T-helper 9 cell (primary cell): ENCODE measurements at places on chromosomes 12 and 14.

GRCh38 chr12:47038270-47038748, 41.1 kb upstream of the PCED1B start:
- DNase-seq = no peak

- no peak for DNase-seq
These were observed 136.3 kb downstream of the FOXG1 start for GRCh38 chr14:28902930-28903329.

DNA sequence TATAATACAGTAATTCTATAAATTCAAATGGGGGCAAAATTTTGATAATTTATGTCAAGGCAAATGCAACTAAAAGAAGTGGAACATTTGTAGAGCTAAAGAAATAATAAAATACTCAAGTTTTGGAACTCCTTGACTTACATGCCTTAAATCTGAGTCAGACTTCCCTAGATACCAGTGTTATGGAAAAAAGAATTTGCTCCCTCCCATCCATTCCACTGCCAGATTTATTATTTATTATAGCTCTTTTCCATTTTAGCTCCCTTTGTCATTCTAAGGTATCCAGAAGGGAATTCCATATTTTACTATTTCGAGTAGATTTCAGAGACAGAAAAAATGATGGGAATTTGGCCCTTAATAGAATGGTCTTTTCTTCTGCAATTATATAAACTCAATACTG, 44.0 kb downstream of the RHOJ start:
- no peak for DNase-seq

- no peak for DNase-seq
These were observed 14.8 kb downstream of the SGPP1 start for GRCh38 chr14:63713058-63713457.

- DNase-seq = no peak
These were observed 23.2 kb upstream of the PSMA6 start for GRCh38 chr14:35268946-35269345.

GRCh38 chr12:56884421-56884820, 49.8 kb downstream of the SDR9C7 start:
- no peak for DNase-seq

GRCh38 chr12:68042212-68042699, 53.0 kb downstream of the IFNG-AS1 start:
- DNase-seq = no peak

GRCh38 chr12:52222692-52223091, 10.4 kb upstream of the KRT7 start:
- no peak for DNase-seq

DNA sequence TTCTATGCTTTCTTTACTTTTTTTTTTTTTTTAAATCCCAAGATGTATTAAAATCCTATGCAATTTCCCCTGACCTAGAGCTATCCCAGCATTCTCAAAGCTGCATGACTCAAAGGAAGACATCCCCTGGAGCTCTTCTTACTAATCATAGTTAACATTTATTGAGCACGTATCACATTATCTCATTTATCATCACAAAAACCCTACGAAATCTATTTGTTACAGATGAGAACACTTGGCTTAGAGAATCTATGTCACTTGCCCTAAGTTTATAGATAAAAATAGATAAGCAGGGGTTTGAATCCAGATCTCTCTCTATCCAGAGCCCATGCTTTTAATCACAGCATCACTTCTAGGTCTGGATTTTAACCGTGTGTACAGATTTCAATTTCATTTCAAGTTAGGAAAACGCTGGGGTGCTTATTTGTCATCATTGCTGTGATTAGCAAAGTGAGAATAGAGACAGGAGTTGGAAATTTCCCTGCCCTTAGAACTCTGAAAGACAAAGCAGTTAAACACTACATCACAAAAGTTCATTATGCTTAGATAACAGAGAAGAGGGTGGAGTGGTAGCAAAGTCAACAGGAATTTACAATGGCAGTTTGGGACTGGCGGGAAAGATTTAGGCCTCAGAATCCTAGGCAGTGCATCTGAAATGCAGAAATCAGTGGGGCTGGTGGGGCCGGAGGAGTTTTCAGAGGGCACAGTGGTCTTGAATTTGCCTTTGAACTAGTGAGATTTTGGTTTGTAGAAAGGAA, 177.7 kb upstream of the FRMD6 start:
- DNase-seq = no peak

DNA sequence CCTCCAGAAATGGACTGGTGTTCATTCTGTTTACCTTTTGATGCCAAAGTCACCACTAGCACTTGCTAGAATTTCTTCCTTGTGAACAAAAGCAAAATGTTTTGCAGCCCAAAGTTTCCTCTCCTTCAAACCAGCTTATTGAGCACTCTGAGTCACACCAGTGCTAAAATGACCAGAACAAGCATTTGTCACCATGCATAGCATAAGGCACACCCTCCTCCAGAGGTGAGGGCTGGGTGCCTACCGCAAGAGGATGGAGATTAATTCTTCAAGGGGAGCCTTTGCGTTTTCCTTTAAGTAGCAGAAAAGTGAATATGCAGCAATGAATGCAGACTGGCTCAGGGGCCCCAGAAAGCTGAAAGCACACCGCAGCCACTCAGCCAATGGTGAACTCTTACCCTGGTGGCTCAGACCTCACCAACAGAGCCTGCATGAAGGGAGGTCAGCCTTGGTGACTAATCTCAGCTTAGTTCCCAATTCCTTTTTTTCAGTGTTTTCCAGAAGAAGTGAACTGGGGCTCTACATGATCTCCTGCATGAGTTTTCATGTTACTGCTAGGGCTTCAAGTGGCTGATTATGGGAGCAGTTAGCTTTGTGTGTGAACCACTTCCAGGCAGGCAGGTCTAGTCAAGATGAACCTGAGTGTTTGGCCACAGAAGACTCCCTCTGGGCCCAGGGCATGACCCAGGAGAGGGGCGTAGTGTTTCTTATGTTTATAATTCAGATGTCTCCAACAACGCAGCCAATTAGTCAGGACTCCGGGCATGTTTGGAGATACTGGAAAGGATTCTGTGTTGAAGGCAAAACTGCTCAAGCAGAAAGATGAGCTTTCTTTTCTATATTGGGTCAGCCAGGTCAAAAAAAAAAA, 96.3 kb downstream of the PAX9 start:
- no peak for DNase-seq

DNA sequence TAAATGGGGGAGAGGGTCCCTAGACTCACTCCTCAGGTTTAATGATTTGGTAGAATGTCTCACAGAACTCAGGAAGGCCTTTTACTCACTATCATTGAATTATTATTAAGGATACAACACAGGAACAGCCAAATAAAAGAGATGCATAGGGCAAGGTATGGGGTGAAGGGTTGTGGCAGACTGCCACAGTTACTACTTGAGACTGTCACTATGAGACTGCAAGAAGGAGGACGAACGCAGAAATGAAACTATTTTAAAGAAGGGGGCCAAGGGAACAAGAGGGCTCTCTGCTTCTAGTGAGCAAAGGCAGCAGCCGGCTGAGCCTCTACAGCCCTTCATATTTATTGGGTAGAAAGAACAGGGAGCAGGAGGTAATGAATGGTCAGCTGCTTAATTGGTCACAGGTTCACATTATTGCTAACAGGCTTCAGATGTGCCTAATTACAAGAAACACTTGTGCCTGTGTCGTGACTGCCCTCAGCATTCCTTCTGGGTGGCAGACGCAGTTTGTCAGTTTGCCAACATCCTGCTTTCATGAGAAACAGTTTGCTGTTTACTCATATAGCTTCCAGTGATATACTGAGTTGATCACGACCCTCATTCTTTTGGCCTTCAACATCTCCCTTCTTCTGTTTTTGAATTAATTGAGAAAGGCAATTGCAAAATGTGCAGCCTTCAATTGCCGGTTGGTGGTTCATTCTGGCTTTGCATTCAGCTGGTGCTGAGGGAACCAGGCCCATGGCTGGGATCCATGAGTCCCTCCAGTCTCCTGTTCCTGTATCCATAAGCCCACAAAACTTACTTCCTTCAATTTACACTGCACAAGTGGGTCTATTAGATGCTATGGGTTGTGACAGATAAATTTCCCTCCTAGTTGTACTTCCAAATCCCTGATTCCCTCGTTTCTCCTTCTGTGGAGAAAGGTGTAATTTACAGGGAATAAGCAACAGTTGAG, 82.8 kb upstream of the PLEKHG7 start:
- DNase-seq = no peak

DNA sequence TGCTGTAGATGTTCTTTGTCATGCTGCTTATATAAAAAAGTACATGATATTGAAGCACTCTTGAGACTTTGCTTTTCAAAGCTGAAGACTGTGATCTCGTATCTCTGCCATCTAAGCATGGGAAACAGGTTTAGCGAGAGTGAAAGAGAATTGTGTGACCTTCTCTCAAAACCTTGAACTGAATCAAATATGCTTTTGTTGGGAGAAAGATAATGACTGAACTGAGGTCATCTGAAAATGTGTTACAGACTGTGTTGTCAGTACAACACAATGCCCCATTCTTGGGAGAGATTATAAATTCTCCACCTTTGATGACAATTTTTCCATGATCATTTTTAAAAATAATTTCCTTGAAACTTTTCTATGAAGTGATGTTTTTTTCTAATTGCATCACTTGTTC, 272.1 kb upstream of the SEL1L start:
- no peak for DNase-seq

DNA sequence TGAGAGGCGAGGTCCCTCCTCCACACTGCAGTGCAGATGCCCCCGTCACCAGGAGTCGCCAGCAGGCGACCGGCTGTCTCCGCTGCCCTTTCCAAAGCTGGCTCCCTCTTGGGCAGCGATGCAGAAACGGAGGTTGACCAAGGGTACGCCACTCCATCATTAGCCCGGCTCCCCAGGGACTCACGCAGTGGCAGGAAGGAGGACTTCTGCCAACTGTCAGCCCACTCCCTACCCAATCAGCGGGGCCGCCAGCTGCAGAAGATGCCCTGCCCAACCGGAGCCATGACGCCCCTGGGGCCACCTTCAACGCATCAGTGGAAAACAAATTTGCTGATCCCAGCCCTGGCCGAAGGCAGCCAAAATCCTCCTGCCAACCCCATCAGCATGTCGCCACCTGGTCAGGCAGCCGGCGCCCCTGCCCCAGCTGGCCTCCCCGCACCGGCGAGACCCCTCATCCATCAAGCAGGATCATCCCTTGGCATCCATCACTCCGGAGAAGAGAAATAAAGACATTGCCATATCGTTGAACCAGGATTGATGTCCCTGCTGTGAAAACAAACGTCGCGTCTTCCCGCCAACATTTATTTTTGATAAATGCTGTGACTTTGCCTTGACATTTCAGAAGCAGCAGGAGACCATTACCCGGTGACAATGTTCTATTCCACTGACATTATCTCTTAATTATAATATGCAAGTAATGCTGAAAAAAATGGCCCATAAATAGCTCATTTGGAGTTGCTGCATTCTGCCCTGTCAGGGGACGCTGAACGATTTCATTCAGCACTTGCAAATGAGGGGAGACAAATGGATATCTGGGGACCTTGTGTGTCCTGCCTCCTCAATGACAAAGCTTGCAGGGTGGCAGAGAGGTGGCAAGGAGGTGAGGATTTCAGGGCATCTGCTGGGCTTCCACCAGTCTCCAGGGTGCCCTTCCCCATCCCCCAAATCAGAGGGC, 105.1 kb downstream of the SCARB1 start:
- DNase-seq = no peak

- no peak for DNase-seq
These were observed 14.7 kb downstream of the BLTP3B start for GRCh38 chr12:100127766-100128511.

GRCh38 chr14:20501346-20501745, 4.0 kb upstream of the RNASE10 start:
- no peak for DNase-seq

DNA sequence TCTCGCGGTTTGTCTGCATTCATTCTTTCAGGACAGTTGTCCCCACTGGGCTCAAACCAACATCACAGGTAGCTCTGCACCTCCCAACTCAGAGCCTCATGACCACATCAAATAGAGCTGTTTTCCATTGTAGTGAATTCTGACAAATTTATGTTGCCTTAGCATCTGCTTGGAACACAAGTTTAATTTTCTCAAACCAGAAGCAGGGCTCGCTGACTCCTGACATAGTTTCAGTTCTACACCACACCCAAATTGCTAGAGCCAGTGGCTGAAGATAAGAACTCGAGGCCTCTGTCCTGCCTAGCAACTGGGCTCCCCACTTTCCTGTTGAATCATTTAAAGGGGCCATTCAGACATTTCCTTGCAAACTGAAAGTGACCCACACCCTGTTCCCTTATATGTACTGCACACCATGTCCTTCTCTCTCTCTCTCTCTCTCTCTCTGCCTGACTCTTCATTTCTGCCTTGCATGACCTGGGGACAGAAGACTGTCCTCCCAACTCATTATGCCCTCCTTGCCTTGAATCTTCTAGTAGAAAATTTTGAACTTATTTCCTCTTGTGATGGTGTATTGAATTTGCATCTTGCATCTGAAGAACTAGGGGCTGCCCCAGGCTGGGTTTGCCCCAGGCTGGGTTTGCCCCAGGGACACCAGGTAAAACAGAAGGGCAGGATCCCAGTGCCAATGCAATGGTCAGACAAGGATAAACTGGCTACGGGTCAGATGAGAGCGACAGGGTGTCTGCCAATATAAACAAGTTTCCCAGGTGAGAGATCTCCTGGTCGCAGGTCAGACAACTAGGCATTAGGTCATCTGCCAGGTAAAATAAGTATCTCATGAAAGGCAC, 9.7 kb upstream of the WSCD2 start:
- DNase-seq = no peak

GRCh38 chr14:30385925-30386324, 173.0 kb upstream of the G2E3 start:
- no peak for DNase-seq

DNA sequence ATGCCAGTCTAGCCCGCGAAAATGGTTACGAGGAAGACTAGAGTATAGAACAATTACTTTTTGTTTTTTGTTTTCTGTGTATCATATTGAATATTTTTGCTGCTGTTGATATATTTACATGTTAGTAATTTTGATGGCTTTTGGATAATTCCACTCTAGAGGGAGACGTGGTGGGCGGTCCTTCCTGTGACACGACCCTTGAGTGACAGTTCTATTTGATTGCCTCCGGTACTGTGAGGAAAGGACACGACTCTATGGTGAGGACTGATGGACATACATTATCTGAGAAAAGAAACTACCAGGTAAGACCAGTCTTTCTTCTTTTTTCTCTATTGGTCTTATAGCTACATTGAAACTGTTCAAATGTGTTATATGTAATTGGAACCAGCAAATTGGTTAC, 34.7 kb downstream of the CNOT2 start:
- DNase-seq = no peak

GRCh38 chr14:105641075-105641937, 114.9 kb downstream of the TMEM121 start:
- no peak for DNase-seq

GRCh38 chr12:108788076-108788782, 56.9 kb upstream of the CORO1C start:
- DNase-seq = no peak
